ENCODE measurements at places on chromosomes 6 and 20.

- no peak for DNase-seq
These were observed 40.8 kb upstream of the TMEM244 start for GRCh38 chr6:129901910-129902309.

- DNase-seq = no peak
These were observed 5.8 kb upstream of the PLTP start for GRCh38 chr20:45917790-45918141.

DNA sequence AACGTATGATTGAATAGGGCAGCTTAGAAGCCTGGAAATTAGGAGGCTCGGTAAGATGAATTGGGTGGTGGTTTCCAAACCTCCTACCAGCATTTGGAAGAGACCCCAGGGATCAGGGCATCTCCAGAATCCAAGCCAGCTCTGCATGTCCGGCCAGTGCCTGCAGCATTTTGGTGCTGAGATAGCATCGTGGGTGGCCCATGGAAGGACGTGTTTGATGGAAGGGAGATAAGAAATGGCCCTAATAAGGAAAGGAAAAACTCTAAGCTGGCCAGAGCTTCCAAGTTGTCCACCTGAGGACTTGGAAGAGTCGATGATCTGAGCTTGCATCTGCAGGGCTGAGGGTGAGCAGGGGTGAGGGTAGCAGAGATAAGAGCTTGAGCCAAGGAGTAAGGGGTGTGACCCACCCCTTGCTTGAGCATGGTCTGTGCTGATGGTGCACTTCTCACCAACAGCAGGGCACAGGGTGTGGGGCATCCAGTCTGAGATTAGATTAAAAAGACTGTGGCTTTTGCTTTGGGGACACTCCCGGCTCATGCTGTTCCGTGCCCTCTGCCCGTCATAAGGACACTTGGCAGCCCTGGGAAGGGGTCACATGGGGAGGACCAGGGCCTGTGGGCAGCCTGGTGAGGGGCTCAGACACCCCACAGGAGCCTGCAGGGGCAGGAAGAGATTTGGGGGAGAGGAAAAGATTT lies 213.2 kb downstream of the ERMARD start:
- DNase-seq = no peak

DNA sequence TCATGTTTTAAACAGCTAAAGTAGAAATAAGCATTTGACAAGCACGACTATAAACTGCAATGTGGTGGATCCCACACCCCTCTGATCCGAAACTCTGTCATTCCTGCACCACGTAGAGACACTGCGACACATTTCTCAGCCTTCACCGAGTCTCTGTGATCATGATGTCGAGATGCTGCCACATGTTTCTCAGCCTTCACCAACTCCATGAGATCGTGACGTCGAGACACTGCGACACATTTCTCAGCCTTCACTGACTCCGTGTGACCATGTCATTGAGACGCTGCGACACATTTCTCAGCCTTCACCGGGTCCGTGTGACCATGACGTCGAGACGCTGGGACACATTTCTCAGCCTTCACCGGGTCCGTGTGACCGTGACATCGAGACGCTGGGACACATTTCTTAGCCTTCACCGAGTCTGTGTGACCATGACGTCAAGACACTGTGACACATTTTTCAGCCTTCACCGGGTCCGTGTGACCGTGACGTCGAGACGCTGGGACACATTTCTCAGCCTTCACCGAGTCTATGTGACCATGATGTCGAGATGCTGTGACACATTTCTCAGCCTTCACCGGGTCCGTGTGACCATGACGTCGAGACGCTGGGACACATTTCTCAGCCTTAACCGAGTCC lies 143.0 kb downstream of the TTLL2 start:
- DNase-seq = no peak

DNA sequence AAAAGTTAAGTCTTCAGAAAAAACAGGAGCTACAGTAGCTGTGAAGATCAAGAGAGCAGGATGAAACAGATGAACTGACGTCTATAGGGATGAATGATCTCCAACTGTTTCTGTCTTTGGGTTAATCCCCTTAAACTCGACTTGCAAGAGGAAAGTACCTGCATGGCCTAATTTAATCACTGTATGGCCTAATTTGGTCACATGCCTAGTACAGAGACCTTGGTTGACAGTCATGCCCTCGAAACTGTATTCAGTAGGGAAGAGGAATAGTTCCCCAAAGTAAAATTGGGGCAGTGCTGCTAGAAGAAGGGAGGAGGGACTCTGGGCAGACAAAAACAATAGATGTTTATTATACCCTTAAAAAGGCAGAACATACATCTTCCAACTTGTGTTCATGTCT lies 10.0 kb upstream of the SMAP1 start:
- DNase-seq = no peak

- no peak for DNase-seq
These were observed 9.7 kb downstream of the NOL7 start for GRCh38 chr6:13624871-13625288.

- DNase-seq = no peak
These were observed 170.3 kb upstream of the FLRT3 start for GRCh38 chr20:14507711-14508110.

DNA sequence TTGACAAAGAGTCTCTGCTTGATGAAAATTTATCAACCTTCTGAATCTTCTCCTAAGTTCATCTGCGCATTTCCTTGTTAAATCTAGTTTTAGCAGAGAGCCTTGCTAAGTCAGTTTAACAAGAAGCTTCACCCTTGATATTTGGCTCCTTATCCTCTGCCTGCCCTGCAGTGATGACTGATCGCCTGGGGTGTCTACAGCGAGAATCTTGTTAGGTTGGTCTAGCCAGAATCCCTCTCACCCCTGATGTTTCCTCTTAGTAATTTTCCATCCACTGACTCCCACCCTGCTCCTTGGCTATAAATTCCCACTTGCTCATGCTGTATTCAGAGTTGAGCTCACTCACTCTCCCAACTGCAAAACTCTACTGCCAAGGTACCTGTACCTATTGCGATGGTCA lies 114.1 kb downstream of the TENT5A start:
- no peak for DNase-seq

DNA sequence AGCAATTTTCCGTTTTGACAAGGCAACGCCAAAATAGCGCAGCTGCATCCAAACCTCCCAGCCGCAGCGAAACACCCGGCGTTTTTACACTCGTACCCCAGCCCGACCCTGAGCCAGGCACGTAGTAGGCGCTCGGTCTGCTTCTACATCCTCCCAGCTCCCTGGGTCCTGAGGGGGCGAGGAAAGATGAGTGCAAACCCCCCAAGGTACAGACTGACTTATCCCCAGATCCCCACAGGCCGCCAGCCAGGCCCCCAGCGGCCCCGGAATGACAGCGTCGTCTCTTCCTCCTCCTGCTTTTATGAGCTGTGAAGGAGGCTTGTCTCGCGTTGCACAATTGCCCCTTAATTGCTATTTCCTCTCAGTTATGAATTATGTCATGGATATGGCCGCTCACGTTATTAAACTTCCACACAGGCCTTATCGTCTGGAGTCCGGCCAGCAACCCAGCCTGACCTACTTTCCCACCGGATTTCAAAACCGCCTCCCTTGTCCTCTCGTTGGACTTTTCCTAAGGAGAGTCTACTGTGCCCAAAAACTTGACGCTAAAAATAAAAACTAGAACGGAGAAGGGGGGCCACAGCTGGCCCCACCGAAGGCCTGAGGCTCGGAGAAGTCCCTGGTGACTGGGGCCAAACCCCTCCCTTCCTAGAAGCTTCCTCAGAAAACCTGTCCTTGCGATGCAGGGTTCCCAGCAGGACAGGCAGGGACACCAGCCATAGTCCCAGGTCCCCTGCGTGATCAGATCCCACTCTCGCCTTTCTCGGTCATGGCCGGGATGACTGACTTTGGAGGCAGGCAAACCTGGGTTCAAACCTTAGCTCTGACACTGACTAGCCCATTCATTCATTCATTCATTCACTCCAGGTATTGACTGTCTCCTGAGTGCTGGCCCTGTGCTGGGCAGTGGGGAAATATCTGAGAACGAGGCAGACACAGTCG lies 130.9 kb upstream of the PTPN1 start:
- peak; percentile 97 for DNase-seq

DNA sequence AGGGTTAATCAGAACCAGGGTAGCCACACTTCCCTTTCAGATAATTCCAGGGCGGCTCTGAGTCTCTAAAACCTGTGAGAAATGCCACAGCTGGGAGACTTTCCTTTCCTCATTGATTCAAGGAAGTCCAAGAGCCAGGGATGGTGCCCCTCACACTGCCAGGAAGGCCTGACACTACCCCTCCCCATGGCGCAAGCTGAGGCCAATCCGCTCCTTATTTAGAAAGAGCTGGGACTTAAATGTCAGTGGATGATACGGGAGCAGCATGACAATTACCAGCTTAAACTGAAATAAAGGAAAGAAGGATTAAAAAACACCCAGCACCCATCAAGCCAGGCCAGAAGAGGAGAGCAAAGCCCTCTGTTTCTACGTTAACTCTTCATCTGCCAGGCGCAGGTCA lies 244.4 kb downstream of the LRFN2 start:
- DNase-seq = no peak

DNA sequence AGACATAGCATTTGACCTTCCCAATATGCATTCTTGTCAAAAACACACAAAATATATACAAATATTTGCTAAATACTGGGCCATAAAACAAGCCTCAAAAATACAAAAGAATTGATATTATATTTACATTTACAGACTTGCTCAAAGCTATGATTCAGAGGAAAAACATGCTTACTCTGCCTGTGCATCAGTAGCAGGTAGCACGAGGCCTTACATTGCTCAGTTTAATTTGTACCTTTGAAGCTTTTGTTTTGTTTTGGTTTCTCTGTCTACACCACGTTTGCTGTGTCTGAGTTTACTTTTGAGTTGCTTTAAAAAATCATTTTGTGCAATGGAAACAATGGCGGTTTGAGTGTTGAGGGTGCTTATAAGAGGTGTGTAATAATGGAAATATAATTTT lies 99.3 kb downstream of the PHF3 start:
- no peak for DNase-seq

GRCh38 chr6:130697995-130698535 lies 129.1 kb upstream of the SMLR1 start:
- DNase-seq = no peak

GRCh38 chr6:4844108-4844507 lies 67.9 kb downstream of the CDYL start:
- no peak for DNase-seq

- no peak for DNase-seq
These were observed 263.0 kb downstream of the SMOC2 start for GRCh38 chr6:168703990-168704389.

GRCh38 chr20:58853976-58854637 lies 1.6 kb downstream of the GNAS start:
- no peak for DNase-seq

DNA sequence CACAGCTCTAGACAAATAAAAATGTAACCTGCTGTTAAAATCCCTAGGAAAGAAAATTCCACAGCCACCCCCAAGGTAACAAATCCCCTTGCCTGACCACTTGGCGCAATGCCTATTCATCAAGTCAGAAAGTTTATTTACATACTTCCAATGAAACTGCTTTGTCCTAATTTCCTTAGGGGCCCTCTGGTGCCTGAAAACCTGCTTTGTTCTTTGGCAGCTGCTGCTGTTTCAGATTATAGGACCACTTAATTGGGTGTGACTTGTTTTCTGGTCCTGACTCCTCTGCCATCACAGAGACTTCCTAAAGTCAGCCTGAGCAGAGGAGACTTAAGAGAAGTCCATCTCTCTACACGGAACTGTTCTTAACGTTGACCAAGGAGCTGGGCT lies 323.6 kb downstream of the UBE3D start:
- no peak for DNase-seq

DNA sequence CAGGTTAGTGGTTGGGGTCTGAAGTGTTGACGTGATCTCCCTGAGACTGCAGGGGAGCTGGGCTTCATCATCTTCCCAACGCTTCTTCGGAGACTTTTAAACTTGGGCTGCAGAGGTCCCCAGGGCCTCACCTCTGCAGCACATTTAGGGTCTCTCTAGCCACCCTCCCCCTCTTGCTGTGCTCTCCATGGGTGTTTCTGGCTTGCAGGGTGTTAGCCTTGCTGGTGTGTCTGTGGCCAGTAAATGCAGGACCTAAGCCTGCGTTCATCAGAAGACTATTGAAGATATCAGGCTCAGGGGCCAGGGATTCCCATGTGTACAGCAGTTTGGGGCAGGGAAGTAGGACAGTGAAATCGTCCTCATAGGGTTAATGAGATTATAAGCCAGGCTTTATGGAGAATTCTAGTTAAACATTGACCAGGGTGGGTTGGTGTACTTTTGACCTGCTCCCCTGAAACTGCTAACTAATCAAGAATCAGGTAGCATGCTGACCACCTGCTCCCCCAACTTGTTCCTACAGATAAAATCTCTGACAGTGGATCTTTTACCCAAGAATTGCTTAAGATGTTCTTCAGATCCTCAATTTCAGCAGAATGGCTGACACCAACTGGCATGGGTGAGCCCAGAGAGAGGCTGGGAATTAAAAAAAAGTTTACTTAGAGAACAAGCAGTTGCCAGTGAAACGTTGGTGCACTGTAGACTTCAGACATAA lies 3.8 kb upstream of the DDO start:
- no peak for DNase-seq

- no peak for DNase-seq
These were observed 102.7 kb downstream of the FIG4 start for GRCh38 chr6:109793792-109794191.

GRCh38 chr6:10411971-10412460 lies 2.9 kb downstream of the TFAP2A start:
- DNase-seq = no peak

- DNase-seq = no peak
These were observed 38.2 kb downstream of the NOL7 start for GRCh38 chr6:13653296-13653695.

GRCh38 chr6:105318660-105319059 lies 84.2 kb downstream of the PREP start:
- no peak for DNase-seq

- DNase-seq = peak; percentile 75
These were observed 92.5 kb downstream of the SESN1 start for GRCh38 chr6:109002051-109002697.

DNA sequence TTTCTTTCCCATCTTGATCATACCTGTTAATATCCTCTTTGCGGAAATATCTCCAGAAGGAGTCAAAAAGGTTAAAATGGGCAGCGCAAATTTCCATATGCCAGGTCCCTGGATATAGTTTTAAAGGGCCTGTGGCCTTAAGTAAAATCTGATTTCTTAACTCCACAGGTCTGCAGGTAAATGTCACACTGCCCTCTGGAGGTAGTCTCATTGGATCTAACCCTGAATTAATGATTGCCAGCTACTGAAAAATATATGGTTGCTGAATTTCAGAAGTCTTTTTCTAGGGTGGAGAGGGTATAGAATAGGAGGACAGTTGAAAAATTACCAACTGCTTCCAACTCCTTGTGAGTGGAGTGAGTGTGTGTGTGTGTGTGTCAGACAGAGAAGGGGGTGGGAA lies 8.5 kb downstream of the MOXD1 start:
- no peak for DNase-seq

- DNase-seq = no peak
These were observed 88.4 kb downstream of the SGK1 start for GRCh38 chr6:134229520-134229919.

- DNase-seq = no peak
These were observed 575.4 kb downstream of the TFAP2B start for GRCh38 chr6:51394061-51394460.
